ENCODE measurements at places on chromosomes 12 and 14.

GRCh38 chr12:27462151-27462694 is 15.7 kb downstream of the SMCO2 start:
- DNase-seq: peak; percentile 78

- DNase-seq: no peak
Observed at GRCh38 chr12:2498964-2499500, 295.7 kb upstream of the FKBP4 start.

DNA sequence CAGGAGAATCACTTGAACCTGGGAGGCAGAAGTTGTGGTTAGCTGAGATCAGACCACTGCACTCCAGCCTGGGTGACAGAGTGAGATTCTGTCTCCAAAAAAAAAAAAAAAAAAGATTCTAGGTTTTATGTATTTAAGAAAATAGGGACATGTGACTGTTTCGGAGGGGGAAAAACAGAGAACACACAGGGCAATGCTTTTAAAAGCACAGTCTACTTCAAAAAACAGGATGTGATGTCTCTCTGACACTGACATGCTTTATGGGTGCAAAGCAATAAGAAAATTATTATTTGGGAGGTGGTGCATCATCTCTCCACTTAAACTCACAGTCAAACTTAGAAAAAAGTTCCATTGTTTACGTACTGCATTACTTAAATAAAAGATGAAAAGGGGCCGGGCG is 28.7 kb downstream of the CLIP1 start:
- no peak for DNase-seq

DNA sequence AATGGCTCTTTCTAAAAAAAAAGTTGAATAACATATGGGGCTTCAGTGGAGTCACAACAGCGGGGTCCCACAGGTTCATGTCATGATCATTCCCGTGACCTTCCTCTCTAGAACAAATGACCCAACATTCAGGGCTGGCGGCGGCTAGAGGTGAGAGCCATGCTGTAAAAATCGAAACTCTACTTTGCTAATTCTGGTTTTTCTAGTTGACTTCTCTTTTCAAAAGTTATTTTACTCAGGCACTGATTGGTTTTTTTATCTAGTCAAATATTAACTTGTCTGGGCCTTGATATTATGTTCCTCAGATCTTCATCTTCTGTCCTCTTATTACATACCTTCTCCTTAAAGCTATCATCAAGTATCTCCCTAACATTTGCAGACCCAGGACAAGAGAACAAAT is 402.9 kb upstream of the SOX5 start:
- DNase-seq: no peak

DNA sequence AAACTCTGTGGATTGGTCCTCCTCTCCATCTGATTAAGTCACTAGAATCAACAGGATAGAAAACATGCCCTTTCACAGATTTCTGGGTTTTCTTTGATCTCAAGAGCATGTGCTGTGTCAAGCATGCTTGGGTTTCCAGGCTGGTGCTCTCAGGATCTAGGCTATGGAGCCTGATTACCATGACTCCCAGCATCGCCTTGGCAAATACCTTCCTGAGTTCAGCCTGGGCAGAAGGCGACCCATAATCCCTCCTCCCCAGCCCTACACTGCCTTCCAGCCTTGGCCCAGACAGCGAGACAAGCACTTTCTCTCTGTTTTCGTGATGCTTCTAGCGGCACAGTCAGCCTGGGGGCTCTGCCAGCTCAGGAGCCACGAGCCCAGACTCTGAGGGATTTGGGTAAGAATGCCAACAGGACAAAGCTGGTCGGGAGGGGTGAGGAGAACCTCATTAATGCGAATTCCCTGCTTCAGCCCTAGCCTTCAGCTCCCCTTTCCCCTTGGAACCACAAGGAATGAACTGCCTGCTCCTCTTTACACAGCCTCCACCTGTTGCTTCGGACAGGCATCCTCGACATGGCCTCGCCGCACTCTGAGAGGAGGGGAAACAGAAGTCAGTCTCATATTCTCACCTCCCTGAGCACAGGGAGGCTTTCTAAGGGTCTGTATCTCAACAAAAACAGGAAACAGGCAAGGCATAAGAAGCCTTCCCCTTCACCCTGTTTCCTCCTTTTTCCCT is 227.1 kb downstream of the MSRB3 start:
- DNase-seq: no peak

DNA sequence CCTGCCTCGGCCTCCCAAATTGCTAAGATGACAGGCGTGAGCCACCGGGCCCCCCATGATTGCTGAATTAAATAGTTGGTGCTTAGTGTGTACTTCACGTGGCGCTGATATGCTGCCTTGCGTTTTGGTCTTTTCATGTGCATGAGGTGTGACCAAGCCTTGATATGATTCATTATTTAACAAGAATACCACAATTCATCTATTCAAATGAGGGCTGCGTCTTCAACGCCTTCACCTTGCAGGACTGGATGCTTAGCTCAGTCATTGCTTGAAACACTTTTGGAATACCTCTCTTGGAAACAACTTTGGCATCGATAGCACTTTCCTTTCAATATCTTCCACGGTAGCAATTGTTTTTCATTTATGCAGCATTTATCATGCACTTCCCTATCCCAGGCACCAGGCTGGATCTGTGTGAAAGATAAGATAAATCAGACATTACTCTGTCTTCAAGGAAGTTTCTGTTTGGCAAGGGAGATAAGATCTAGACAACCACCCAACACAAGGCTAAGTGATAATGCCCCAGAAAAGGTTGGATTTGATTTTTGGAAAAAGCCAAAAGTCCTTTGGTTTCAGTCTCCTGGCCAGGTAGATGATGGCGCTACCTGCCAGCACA is 1.3 kb upstream of the TEAD4 start:
- no peak for DNase-seq
